ENCODE measurements at places on chromosomes 1 and 21.

DNA sequence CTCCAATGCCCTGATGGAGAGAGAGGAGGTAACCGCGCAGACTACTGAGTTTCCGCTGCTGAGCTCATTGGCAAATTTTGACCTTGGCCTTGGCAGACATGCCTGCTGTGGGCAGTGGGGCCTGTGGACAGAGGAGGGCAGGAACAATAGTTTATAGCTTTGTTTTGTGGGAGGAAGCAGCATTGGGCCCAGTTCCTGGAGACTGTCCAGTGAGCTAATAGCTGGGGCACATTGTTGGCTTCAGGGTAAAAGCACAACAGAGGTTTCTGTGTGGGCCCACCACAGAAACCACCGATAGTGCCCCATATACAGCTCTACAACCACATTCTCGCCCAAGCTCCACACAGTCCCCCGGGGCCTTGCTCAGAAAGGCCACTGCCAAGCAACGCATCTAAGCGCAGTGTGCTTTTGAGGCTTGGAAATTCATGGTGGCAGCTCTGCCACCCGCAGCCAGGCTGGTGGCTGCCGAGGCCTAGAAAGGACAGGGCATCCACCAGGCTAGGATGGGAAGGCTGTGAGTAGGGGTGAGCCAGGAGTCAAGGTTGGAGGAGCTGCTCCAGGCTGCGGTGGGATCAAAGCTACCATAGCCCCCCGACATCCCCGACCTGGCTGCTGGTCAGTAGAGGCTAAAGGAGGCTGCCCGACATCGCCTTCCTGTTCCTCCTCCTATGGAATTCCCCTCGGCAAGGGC is 43.2 kb downstream of the NEK2 start:
- DNase-seq = no peak

DNA sequence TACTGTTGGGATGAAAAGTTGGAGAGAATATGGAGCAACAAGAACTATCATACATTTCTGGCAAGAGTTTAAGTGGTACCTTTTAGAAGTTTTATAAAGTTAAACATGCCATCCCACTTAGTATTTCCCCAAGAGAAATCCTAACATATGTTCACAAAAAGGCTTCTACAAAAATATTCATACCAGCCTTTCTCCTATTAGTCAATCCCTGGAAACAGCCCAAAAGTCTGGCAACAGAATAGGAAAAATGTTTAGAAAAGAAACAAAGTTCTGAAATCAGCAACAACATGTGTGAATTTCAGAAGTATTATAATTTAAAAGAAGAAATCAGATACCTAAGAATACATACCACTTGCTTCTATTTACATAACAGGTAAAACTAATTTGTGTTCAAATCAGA is 271.0 kb downstream of the DSCAM start:
- DNase-seq = no peak

GRCh38 chr1:9529190-9529589 is 10.1 kb upstream of the SLC25A33 start:
- no peak for DNase-seq

DNA sequence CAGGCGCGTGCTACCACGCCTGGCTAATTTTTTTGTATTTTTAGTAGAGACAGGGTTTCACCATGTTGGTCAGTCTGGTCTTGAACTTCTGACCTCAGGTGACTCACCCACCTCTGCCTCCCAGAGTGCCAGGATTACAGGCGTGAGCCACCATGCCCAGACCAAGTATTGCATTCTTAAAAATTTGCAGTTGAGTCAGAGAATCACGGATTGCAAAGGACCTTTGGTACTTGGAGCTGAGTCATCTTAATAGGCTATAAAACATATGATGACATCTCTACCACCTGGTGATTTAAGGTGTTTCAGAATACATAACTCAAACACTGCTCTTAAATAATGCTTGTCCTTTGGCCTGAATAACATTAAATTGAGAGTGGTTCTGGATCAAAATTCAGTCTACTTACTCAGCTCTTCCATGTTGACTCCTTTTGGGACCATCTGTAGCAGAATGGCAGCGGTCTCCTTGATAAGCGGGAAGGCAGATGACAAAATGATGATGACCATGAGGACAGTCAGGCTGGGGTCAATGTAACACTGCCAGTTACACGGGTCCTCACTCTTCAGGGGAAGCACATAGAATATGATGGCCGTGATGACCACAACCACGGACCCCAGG is 10.4 kb downstream of the SLC30A10 start:
- DNase-seq = peak; percentile 52

DNA sequence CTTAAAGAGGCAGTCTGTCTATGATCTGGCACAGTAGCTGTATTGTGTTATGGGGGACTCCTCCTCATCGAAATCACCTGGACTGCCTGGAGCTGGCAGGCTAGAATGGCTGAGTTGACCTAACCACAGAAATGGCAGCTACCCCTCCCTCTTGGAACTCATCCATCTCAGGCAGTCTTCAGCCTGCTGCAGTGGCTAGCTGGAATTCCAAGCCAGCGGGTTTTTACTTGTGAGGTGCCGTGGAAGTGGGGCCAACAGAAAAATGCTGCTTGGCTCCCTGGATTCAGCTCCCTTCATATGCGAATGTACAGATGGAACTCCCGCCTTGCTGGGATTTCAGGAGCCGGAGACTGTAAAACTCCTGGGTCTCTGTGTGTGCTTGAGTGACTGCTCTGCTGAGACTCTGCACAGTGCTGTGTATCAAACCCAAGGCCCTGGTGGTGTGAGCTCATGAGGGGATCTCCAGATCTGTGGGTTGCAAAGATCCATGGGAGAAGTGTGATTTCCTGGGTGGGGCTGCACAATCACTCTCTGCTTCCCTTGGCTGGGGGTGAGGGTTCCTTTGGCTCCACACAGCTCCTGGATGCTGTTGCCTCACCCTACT is 316.9 kb downstream of the CTH start:
- no peak for DNase-seq

- no peak for DNase-seq
These were observed 87.9 kb downstream of the ARHGEF10L start for GRCh38 chr1:17627239-17628052.

DNA sequence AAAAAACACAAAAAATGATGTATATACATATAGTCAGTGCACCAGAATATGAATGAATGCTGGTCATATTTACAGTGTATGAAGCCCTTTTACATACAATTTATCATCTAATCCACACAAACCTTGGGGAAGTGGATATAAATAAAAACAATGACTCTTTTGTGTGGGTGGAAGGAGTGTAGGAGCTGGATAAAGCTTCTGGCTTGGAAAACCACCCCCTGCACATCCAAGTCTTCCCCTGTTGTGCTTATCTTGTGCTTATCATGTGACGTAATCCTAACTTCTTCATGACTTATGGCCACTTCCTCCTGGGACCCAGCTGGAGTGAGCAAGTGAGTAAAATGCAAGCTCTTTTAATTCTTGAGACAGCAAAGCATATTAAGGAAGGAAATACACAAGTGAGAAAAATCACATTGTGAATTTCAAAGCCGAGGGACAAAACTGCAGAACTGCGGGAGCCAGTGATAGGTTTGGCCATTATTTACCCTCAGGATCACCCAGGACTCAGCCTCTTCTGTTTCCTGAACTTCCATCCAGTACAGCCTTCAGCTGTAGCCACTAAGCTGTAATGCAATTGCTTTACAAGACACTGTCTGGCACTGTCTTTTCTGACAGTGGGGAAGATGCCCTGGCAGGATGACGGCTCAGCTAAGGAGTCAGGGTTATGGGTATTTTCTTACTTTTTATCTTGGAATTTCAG is 104.0 kb upstream of the PPM1J start:
- no peak for DNase-seq

GRCh38 chr1:81029266-81029665 is 771.5 kb upstream of the ADGRL2 start:
- no peak for DNase-seq

DNA sequence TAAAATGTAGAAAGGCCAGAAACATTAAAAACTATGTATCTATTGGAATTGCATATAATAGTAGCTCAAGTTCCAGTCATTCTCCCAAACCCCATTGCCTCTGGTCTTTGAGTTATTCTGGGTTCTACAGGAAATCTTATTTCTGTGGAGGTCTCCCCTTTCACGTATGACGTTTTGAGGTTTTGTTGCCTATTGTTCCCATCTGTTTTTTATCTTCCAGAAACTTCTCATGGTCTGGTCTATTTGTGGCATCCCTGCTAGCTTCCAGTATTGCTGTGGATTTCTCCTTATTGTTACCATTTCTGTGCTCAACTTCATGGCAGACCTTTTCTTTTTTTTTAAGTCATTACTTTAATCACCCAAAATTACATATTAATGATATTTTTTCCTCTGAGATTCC is 43.3 kb downstream of the DTL start:
- no peak for DNase-seq

DNA sequence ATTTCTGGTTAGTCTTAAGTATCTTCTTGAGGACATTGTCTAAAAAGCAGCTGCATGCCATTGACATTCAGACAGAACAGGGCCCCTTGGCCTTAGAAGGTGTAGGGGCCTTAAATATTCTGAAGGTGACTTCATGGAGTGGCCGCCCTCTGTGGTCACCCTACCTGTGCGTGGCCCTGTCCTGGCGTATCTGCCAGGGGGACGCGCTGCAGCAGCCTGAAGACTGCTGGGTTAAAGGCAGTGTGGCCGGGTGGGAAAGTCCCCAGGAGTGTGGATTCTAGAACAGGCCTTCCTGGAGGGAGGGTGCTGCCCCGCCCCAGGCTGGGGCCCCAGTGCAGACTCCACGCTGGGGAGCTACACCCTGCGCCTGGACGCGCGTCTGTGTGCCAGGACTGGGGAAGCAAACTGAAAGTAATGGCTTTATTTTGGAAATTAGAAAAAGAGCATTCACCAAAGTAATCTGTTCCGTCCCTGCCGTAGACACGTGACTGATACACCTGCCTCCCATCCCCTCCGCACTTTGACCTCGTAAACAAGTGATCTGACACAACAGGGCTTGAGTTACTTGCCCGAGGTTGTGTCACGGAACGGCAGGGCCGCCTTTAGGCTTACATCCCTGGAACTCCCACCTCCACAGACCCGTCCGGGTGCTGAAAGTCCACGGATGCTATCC is 1.8 kb downstream of the AGPAT3 start:
- DNase-seq = no peak

DNA sequence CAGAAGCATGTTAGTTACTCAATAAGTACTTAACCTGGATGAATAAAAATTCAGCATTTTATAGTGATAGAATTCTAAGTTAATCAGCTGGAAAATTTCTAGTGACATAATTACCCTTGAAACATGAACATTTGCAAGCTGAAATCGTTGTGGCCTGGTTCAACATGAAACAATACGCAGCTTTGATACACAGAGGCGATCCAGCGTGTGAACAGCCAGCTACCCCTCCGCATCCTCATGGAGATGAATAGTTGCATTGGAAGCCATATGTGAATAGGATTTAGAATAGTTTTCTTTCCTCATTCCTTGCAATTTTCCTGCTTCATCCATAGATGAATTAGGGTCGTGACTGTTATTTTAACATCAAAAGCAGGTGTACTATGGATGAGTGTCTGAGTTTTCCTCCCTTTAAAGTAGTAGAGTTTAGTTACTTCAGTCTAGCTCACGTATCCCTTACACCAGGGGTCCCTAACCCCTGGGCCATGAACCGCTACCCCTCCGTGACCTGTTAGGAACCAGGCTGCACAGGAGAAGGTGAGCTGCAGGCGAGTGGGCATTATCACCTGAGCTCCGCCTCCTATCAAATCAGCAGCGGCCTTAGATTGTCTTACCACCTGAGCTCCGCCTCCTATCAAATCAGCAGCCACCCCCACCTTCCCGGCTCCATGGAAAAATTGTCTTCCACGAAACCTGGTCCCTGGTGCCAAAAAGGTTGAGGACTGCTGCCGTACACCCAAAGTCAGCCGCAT is 6.2 kb upstream of the TARBP1 start:
- DNase-seq = no peak

- no peak for DNase-seq
These were observed 18.0 kb upstream of the TTC22 start for GRCh38 chr1:54819195-54819536.

- DNase-seq = peak; percentile 78
These were observed 2.5 kb upstream of the MEF2D start for GRCh38 chr1:156502894-156503697.

DNA sequence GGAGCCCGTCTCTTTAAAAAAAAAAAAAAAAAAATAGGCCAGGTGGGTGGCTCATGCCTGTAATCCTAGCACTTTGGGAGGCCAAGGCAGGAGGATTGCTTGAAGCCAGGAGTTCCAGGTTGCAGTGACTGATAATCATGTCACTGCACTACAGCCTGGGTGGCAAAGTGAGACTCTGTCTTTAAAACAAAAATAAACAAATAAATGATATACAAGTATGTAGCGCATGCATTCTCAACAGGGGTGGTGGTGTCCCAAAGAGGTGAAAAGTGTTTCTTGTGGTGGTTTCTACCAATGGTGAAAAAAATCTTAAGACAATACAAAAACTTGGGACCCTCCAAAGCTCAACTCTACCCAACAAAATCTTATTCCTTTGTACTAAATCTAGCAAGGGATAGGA is 17.9 kb downstream of the CNN3 start:
- no peak for DNase-seq
